ENCODE measurements at places on chromosomes 6 and 20. TPM values are rescaled to one million over a fixed set of nuclear protein-coding genes. Genes with fewer than 3 reads are reported as not detected.

- H3K4me3 ChIP-seq = peak overlapping the region; percentile 52
- H3K4me1 ChIP-seq = peaks cover 46% of the 10 kb centered on the region
- H3K27ac ChIP-seq = no peak overlapping the region
- H3K36me3 ChIP-seq = no peaks in the 10 kb centered on the region
- no peak for DNase-seq
These were observed 116.7 kb upstream of the PRSS16 start for GRCh38 chr6:27130668-27131428.

DNA sequence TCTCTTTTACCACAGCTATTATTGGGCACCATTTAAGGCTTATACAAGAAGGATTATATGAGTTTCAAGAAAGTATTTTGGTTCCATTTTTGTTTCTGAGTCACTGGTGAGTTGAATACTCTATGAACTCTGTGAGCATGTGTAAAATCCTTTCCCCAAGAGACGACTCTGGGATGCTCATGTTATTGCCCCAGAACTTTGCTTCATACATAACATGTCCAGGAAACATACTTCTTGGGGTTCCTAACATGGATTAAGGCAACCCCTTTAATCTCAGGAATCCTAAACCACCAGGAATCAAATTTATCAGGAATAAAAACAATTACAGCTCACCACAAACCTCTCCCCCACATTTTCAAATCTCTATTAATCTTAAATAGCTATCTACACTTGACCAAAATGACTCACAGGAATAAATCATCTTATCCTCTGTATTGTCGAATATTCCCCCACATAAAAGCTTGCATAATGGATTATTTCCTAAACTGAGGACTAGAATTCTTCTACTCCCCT lies 117.5 kb upstream of the COL21A1 start:
- H3K4me1 ChIP-seq = peaks cover 16% of the 10 kb centered on the region
- H3K36me3 ChIP-seq = no peaks in the 10 kb centered on the region
- no peak overlapping the region for H3K27ac ChIP-seq
- no peak for DNase-seq

CAGE1 gene
- total RNA-seq = not detected

TREML1 gene
- total RNA-seq = not detected

PARD6B gene
- 15.2 TPM for total RNA-seq
